T-helper 17 cell (primary cell): ENCODE measurements at places on chromosomes 3 and 15. TPM values are rescaled to one million over a fixed set of nuclear protein-coding genes. Genes with fewer than 3 reads are reported as not detected.

The TTC21A gene
- total RNA-seq = 3.5 TPM

The CCRL2 gene
- 2.4 TPM for total RNA-seq

The DNAH12 gene
- total RNA-seq = 0.07 TPM

The SNX22 gene
- total RNA-seq = 1.9 TPM

The EXD1 gene
- not detected for total RNA-seq

The ICE2 gene
- 32.9 TPM for total RNA-seq

The GP9 gene
- 68.5 TPM for total RNA-seq

The INKA1 gene
- 0.92 TPM for total RNA-seq

The SNRPA1 gene
- total RNA-seq = 166 TPM

The NOX5 gene
- not detected for total RNA-seq

The LZTFL1 gene
- total RNA-seq = 13.0 TPM

The TMEM266 gene
- total RNA-seq = not detected

The FAM81A gene
- not detected for total RNA-seq

The AGTR1 gene
- not detected for total RNA-seq

The C2CD4B gene
- total RNA-seq = 1.3 TPM

The GATA2 gene
- 9.7 TPM for total RNA-seq

The SMCO1 gene
- total RNA-seq = not detected

The ABHD6 gene
- 2.9 TPM for total RNA-seq

The PFN2 gene
- total RNA-seq = 9.5 TPM

The GOLGA8Q gene
- 1.4 TPM for total RNA-seq

The CACNA2D2 gene
- total RNA-seq = 2.2 TPM

The CHRNA3 gene
- total RNA-seq = not detected

The OXTR gene
- 0.44 TPM for total RNA-seq

The DZIP1L gene
- total RNA-seq = not detected

The ITGA11 gene
- 0.17 TPM for total RNA-seq

The MOBP gene
- total RNA-seq = not detected

The REC114 gene
- total RNA-seq = not detected

The FGF12 gene
- 0.35 TPM for total RNA-seq

The VEPH1 gene
- total RNA-seq = 3.9 TPM

The MON1A gene
- 4.6 TPM for total RNA-seq
